ENCODE measurements at places on chromosomes 1 and 21.

- DNase-seq, result no peak
Measured at GRCh38 chr1:32316903-32317277, 19.1 kb downstream of the MARCKSL1 start.

DNA sequence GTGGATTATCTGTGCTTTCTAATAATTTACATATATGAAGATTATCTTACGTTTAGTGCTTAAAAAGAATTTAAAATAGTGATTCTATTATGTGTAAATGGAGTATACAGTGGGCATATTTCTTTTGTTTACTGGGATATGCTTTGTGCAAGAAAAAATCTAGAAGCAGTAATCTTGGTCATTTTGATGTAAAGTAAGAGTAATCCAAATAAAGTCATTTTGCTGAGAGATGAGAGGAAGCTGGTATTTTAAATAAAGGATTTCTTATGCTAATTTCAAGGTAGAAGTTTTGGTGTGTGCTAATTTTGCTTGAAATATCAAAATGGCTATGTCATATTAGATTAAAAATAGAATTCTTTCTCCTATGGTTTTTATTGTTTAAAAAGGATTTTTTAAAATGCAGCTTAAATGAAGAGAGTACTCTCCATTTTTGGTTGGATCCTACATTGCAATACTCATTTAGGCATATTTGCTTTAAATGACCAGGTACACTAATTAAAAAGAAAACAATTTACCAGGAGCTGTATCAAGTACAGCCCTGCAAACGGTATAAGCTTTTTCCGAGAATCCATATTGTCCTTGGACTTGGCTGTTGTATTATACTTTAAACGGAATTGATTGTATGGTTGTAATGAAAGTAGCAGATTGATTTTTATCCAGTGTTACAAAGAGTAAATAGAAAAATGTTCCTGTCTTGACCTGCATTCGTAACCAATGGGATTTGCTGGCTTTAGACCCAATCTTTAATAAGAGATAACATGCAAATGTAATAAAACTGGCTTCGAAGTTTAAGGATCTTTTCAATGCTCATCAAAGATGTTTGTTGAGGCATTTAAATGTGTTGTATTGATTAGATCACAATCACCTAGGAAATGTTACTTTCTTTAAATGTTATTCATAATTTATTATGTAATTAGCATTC lies 574.7 kb downstream of the USP25 start:
- DNase-seq, result no peak

DNA sequence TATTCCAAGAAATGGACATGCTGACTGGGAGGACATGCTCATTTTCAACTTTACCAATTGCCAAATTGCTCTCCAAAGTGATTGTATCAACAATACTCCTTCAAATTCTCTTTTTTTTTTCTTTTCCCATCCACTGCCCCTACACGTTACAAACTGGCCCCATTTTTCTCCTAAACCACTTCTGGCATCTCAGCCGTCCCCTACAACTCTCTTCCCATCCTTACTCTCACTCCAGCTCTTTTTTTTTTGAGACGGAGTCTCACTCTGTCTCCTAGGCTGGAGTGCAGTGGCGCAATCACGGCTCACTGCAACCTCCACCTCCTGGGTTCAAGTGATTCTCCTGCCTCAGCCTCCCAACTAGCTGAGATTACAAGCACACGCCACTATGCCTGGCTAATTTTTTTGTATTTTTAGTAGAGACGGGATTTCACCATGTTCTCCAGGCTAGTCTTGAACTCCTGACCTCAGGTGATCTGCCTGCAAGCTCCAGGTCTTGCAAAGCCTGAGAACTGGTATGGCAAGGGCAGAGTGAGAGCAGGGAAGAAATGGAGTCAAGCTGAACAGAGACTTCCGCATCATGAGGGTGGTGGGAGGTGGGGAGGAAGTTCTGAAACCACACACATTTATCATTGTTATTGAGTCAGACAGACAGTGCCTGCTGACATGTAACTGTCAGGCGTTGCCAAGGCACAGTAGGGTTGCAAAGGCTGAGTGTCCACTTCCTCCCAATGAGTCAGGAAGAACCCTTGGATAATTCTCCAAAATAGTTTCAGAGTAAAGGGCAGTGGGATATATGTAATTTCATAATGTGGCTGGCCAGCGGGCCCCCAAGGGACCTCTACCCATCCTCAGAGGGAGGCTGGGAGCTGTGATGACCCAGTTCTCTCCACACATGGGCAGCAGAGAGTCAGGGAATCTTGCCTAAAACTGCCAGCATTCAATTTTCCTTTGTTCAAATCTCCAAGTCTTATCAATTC lies 17.4 kb downstream of the CELA3A start:
- peak; percentile 27 for DNase-seq

GRCh38 chr21:23578027-23578426 lies 2029.3 kb downstream of the MRPL39 start:
- DNase-seq, result no peak

GRCh38 chr1:175278734-175279116 lies 86.1 kb upstream of the KIAA0040 start:
- DNase-seq, result no peak

GRCh38 chr1:182889997-182890396 lies 50.9 kb downstream of the DHX9 start:
- no peak for DNase-seq

DNA sequence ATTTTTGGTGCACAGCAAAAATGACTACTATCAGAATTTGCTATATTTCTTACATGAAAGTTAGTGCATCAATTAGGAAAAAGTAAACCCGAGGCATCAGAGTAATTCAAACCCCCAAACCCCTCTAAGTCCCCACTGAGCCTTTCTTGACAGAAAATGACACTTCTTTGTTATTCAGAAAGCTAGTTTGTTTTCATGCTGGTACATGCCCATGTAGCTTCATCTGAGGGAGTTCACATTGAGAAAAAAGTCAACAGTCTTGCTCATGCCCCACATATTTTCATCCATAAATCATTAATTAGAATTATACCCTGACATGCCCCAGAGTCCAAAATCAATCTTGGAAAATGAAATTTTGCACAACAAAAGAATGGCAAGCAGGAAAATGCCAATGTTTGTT lies 39.9 kb upstream of the PDC start:
- no peak for DNase-seq

DNA sequence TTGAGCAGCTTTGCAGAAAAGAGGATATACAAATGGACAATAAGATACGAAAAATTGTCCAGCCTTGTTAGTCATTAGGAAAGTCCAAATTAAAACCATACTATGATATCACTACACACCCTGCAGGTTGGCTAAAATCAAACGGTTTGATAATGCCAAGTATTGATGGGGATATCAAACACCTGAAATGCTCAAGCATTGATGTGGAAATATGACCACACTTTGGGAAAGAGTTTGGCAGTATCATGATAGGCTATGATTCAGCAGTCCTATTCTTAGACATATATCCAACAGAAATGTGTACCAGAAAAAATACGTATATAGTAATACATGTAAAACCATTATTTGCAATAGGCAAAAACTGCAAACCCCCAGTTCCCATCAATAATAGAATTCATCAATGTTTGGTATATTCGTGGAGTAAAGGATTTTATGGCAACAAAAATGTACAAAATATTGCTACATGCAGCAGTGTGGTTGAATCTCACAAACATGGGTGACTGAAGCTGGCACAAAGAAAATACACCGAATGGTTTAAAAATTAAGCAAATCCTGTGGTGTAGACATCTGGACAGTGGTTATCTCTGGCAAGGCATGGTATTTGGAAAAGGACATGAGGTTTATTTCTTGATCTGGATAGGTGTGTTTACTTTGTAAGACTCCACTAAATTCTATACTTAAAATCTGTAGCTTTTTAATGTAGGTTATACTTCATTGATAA lies 243.2 kb downstream of the FGGY start:
- no peak for DNase-seq

DNA sequence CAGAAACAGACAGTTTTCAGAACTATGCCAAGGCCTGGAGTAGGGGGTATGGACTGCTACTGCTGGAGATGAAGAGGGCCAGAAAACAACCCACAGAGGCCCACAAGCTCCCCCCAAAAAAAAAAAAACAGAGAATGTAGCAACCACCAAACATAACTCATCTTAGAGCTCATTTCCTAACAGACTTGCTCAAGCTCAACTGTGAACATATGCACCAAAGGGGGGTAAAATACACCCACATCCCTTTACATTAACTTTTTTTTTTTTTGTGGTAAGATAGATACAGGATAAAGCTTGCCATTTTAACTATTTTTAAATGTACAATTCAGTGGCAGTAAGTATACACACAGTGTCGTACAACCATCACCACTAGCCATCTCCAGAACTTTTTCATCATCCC lies 36.0 kb downstream of the SEC16B start:
- DNase-seq, result no peak

- no peak for DNase-seq
Measured at GRCh38 chr1:35044431-35044830, 12.7 kb upstream of the ZMYM6 start.

- DNase-seq, result no peak
Measured at GRCh38 chr1:183091181-183091580, 68.0 kb downstream of the LAMC1 start.

DNA sequence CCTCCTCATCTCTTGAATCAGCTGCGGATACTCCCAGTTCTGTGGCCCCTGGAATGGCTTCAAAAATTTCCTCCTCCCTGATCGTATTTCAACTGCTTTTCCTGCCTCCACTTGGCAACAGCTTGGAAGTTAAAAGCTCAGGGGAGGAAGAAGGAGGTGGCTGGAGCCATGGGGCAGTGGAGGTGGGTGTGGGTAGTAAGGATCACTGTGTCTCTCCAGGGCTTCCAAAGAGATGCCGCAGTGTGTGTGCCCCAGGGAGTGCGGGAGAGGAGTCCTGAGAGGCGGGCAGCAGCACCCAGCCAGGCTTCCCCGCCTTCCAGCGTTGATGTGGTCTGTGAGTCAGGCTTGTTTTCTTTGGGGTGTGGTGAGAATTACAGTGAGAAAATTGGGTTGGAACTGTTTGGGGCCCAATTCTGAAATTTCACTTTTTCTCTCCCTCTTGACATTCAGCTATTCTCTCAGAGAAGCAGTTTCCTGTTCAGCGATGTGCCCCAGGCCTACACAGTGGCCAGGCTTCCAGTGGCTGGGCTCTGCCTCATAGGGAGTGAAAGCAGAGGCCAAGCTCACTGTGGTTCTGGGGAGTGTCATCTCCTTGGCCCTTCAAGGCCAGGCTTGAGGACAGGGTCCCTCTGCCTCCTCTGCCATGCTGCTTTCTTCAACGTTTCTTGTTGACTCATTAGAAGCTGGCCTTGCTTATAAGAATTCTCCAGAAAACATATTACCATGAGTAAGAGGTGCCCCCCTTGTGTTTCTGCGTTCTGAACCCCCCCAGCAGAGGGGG lies 69.0 kb downstream of the PGM1 start:
- no peak for DNase-seq

GRCh38 chr1:212364985-212365384 lies 49.7 kb downstream of the PACC1 start:
- DNase-seq, result no peak

Measured in stimulated activated CD8-positive, alpha-beta memory T cell treated with anti-CD3 and anti-CD28 coated beads, Interleukin-15, amount 100 ng/mL, for 1 hour (primary cell).